ENCODE measurements at places on chromosomes 1 and 21.

GRCh38 chr1:223500560-223501425 is 107.6 kb downstream of the CCDC185 start:
- no peak for DNase-seq

DNA sequence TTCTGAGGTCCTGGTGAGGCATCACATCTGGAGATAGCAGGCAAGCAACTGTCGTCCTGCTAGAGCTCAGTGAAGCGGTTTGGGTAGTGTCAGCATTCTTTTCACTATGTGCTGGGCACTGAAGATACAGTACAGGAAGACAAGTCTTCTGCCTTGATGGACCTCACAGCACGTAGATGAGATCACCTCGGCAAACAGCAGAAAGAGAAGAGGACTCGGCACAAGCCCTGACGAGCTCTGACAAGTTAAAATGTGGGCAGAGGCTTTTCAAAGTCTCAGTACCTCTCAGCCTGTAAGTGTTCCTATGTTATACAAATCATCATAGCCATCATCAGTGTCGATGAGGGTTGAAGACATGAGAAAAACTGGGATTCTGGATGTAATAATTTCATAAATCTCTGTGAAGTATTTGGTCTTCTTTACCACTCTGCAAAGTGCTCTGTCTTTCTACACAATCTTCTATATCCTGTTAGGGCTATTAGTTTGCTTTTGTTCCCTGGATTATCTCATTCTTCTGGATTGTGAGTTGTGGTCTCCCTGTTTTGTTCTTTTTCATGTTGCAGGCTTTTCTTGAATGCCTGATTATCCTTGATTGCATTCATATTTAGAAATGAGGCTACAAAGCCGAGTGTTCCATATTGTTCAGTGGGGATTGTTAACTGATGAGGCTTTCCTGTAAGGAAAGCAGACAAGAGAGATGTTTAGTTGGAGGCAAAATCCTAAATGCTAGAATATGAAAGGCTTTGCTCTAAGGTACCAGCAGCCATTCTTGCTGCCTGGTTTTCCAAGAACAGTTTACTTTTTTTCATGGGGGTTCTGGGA is 24.2 kb downstream of the MAEL start:
- DNase-seq: no peak

DNA sequence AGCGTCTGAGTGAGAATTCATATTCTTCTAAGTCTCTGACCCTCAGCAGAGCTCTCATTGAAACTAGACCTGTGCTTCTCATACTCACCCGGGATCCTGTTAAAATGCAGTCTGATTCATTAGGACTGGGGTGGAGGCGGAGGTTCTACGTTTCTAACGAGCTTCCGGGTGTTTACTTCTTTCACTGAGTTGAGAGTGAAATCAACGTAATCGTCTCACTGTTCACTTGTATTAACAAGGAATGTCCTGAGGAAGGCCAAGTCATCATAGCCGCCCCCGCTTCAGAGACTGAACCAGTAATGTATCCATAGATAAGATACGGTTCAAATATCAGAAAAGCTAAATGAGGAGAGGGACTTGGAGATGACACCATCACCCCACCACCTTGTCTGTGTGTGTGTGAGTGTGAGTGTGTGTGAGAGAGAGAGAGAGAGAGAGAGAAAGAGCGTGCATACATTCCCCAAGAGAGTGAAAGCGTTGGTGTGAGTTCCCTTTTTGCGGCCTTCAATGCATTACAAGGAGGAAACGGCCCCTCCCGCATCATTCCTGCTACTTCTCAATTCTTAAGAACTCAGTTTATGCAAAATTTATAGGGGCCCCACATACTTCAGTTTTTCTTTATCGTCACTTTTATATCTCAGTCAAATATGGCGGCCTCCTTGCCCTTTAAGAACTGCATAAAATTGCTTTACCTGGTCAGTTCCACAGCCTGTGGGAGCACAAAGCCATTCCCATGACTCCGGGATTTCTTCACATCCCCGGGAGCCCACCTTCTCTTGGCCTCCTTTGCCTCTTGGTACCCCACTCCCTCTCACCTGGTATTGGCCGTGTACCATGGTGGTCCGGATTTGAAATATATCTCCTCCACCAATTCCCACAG is 19.8 kb downstream of the KMO start:
- DNase-seq: peak; percentile 11

- no peak for DNase-seq
Measured at GRCh38 chr1:151510614-151510956, 602 bp upstream of the CGN start.
